Neural crest cell (in vitro differentiated cells): ENCODE measurements at places on chromosomes 13 and 19. TPM values are rescaled to one million over a fixed set of nuclear protein-coding genes. Genes with fewer than 3 reads are reported as not detected.
A peak's percentile ranks its signal among the peaks of the same experiment; 100 is the strongest.

DNA sequence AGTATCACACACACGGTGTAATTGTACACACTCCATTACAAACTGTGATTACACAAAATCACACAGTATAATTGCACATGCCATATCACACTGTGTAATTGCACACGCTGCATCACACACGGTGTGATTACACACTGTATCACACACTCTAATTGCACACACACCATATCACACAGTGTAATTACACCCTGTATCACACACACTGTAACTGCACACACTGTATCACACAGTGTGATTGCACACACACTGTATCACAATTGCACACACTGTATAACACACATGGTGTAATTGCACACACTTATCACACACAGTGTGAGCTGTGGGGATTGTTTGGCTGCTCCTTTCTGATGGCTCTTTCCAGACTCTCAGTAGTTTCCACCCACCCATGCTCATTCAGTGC, 162.6 kb upstream of the SGCG start:
- no peak overlapping the region for H3K4me3 ChIP-seq
- no peaks in the 10 kb centered on the region for H3K27me3 ChIP-seq
- peaks cover 4% of the 10 kb centered on the region for H3K4me1 ChIP-seq
- DNase-seq, result no peak

DNA sequence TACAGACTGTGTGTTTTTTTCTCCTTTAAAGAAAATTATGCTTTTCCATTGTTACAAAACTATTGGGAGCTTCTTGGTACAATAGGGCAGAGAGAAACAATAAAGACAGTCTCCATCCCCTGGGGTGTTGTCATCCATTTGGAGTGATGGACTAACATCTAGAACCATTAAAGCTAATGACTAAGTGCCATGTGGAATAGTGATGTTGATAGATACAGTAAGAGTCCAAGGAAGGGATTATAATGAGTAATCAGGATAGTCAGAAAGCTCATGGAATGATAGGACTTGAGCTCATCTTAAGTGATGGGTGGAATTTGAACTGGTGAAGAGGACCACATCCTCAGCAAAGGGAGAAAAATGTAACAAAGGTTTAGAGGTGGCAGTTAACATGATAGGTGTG, 24.1 kb upstream of the FRY start:
- DNase-seq, result no peak
- no peaks in the 10 kb centered on the region for H3K27me3 ChIP-seq
- H3K27ac ChIP-seq, result no peak overlapping the region
- H3K36me3 ChIP-seq, result no peaks in the 10 kb centered on the region
- no peak overlapping the region for H3K4me3 ChIP-seq
- H3K4me1 ChIP-seq, result no peaks in the 10 kb centered on the region

DNA sequence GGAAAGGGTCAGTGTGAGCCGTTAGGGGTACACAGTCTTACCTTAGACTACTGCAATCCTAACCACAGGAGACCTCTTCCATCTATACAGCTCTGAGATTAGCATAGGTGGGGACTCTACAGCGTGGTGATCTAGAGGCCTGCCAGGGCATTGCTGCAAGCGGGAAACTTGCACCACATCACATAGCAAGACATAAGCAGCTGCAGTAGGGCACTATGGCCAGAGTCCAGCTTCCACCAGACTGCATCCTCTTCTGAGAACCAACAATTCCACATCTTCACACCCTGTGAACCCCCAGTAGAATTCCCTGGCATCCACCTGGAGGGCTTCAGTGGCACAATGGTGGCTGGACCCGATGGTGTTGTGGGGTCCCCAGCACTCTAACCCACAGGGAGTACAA, 1564.3 kb upstream of the PRR20A start:
- DNase-seq, result no peak
- no peak overlapping the region for H3K27ac ChIP-seq
- H3K27me3 ChIP-seq, result peaks cover 19% of the 10 kb centered on the region
- H3K4me3 ChIP-seq, result no peak overlapping the region
- peaks cover 10% of the 10 kb centered on the region for H3K4me1 ChIP-seq

LYPD3 gene
- total RNA-seq, result 0.50 and 0.89 TPM in 2 replicates

GRCh38 chr19:19026299-19026971, 6.9 kb downstream of the SUGP2 start:
- DNase-seq, result no peak
- H3K36me3 ChIP-seq, result peaks cover 18% of the 10 kb centered on the region
- peaks cover 18% of the 10 kb centered on the region for H3K4me1 ChIP-seq
- H3K27ac ChIP-seq, result no peak overlapping the region

CLDN10 gene
- 1.7 and 1.8 TPM in 2 replicates for total RNA-seq

TRPM4 gene
- 8.1 and 9.6 TPM in 2 replicates for total RNA-seq

BST2 gene
- total RNA-seq, result not detected in 2 replicates

ZNF566 gene
- 20.8 and 26.9 TPM in 2 replicates for total RNA-seq

GRCh38 chr13:97866346-97866745, 87.1 kb upstream of the IPO5 start:
- H3K27ac ChIP-seq, result no peak overlapping the region
- H3K27me3 ChIP-seq, result no peaks in the 10 kb centered on the region
- peaks cover 5% of the 10 kb centered on the region for H3K36me3 ChIP-seq

DNA sequence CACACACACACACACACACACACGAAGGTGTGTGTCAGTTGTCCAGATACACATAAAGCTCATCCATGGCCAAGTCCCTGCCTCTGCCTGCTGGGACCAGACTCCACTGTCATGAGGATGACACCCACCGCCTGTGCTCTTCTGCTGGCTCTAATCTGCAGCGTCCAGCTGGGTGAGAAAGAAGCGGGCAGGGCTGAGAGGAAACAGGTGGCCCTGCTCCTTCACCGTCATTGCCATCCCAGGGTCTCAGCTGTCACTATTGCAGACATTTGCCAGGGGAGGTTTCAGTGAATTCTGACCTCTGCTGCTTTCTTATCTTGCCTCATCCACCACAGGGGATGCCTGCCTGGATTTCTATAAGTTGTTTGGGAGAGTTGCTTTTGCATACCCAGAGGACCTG, 31.4 kb downstream of the SCGB2B2 start:
- peak overlapping the region; percentile 58 for H3K27ac ChIP-seq
- no peaks in the 10 kb centered on the region for H3K4me1 ChIP-seq
- peaks cover 19% of the 10 kb centered on the region for H3K27me3 ChIP-seq
- H3K36me3 ChIP-seq, result no peaks in the 10 kb centered on the region
- no peak overlapping the region for H3K4me3 ChIP-seq
- no peak for DNase-seq

KLF1 gene
- total RNA-seq, result 0.18 TPM in 1 of 2 replicates, not detected in the other

DAND5 gene
- total RNA-seq, result not detected in 2 replicates

CYP4F8 gene
- not detected in 2 replicates for total RNA-seq

GRCh38 chr19:2097203-2097885, 629 bp downstream of the IZUMO4 start:
- peaks cover 7% of the 10 kb centered on the region for H3K36me3 ChIP-seq
- DNase-seq, result no peak
- H3K4me3 ChIP-seq, result peak overlapping the region; percentile 86
- peaks cover 4% of the 10 kb centered on the region for H3K27me3 ChIP-seq
- peaks cover 16% of the 10 kb centered on the region for H3K4me1 ChIP-seq

DNA sequence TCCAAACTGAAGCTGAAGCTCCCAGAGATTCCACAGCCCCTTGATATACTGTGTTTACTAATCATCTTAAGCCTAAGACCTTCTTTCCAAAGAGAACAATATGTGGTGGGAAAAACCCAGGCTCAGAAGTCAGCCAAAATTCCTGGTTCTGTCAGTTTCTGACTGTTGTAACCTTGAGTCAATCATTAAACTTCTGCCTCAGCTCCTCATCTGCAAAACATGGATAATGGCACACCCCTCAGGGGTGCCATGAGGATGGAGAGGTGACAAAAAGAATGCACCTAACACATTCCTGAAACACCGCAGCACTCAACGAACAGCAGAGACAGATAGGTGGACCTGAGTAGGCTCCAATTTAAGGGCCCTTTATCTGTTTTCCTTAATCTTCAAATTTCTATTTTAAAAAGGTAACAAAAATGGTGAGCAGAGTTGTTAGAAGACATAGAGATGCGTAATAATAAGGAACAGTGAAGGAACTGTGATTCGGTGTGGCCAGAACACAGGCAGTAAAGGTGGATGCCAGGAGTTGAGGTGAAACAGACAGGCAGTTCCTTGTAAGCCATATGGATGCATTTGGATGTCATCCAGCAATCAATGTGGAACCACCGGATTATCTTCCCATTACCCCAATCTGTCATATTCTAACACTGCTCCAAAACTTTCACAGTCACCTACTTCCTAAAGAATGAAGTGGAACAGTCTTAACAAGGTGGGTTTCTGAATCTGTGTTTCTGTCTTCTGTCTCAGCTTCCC, 56.6 kb upstream of the DOCK9 start:
- no peaks in the 10 kb centered on the region for H3K4me1 ChIP-seq
- no peak for DNase-seq
- H3K27ac ChIP-seq, result no peak overlapping the region
- no peak overlapping the region for H3K4me3 ChIP-seq
- H3K27me3 ChIP-seq, result no peaks in the 10 kb centered on the region

- no peak for DNase-seq
- H3K27me3 ChIP-seq, result peaks cover 5% of the 10 kb centered on the region
- H3K36me3 ChIP-seq, result no peaks in the 10 kb centered on the region
- no peak overlapping the region for H3K27ac ChIP-seq
- no peaks in the 10 kb centered on the region for H3K4me1 ChIP-seq
These were observed 8.2 kb downstream of the NALCN start for GRCh38 chr13:101408154-101408553.

- no peaks in the 10 kb centered on the region for H3K27me3 ChIP-seq
- no peaks in the 10 kb centered on the region for H3K4me1 ChIP-seq
- H3K27ac ChIP-seq, result no peak overlapping the region
- H3K4me3 ChIP-seq, result no peak overlapping the region
These were observed 56.8 kb downstream of the DOCK9 start for GRCh38 chr13:98921015-98921580.
